ENCODE measurements at places on chromosomes 4 and X.

DNA sequence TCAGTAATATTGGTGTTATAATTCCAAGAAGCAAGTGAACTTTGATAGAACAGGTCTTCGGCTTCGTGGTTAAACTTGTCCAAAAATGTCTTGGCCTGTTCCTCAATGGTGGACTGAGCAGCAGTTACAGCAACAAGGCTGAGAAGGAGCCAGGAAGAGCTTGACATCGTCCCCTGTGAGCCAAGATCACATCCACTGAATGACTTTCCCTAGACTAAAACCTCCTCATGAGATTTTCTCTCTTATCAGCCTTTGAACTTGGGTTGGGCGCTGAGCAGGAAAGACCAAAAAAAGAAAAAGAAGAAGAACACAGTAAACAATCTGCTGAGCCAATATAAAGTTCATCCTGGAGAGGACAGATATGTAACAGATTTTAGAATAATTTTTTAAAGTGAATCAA lies at the start of gene ACE2:
ACE2 (minus strand) TSS at position 216 of the 400 bp plus-strand sequence; CDS start at position 167, 49 bp downstream.
- no peak for DNase-seq

DNA sequence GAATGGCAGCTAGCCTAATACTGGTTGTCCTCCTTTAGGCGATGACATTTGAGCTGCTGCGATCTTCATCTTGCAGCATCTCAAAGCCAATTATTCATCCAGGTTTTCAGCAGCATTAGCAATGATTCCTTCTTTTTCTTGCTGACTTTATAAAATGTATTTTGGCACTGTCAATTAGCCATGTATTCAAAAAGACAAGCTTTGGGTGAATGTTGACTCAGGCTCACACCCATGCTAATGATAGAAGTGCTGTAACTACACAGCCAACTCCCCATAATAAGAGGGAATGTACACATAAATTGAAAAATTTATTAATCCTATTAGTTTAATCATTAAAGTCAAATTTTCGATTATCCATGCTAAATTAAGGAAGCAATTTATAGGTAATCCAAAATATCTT lies 24.3 kb upstream of the NPNT start:
- no peak for DNase-seq

- DNase-seq = no peak
These were observed 254.6 kb upstream of the EPHA5 start for GRCh38 chr4:65924843-65925242.

DNA sequence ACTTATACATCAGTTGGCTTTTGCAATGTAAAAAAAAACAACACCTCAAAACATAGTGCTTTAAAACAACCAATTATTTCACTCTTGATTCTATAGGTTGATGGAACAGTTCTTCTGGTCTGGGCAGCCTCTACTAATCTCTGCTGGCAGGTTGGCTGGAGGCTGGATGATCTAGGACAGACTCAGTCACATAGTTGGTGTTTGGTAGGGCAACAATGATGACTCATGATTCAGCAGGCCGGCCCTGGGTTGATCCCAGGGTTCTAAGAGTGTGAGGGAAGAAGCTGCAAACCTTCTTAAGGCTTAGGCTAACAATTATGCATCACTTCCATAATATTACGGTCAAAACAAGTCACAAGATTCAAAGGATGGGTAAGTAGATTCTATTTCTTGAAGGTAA lies 558.2 kb downstream of the ZNF674 start:
- no peak for DNase-seq

DNA sequence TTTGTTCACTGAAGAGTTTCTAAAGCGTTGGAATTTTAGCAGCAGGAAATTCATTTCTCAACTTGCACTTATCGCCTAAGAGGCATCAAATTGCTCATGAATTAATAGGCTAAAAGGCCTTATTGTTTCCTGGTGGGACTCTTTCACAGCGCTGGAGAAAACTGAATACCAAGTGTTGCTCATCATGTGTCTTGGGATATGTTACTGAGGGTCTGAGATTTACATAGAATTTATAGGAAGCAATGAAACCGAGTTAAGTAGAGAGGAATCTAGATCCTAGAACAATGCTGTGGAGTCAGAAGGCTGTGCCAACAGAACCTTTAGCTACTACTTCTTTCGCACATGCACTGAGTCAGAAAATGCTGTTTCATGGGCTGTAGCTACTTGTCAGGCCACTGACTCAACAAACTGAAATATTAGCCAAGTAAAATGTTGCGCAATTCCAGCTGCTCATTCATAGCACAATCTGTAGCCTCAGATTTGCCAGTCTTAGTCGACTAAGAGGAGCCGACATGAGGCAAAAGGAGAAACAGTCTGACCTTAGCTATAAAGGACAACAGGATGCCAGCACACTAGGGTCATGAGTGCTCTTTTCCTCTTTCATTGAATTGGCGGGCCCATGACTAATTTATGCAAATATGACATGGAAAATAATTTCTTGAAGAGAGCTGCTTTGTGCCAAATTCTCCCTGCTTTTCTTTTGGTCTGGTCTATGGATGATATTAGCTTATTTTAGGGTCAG lies 35.9 kb upstream of the CXCL8 start:
- no peak for DNase-seq

DNA sequence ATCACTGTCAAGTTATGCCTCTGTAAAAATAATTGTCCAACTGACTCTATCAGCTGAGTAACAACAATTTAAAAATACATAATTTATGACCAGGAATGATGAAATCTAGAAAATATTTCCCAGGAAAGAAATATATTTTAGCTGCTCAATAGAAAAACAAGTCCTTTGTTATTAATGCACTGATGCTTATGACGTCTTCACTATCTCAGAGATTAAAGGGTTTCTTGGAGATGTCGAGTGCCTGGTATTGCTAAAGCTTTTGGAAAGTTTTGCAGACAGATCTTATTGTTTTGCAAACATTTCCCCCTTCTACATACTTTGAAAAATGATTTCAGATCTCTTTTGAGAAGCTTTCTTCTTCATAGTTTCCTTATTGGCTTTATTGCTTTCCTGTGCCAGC lies 154.6 kb upstream of the RPS6KA3 start:
- no peak for DNase-seq

DNA sequence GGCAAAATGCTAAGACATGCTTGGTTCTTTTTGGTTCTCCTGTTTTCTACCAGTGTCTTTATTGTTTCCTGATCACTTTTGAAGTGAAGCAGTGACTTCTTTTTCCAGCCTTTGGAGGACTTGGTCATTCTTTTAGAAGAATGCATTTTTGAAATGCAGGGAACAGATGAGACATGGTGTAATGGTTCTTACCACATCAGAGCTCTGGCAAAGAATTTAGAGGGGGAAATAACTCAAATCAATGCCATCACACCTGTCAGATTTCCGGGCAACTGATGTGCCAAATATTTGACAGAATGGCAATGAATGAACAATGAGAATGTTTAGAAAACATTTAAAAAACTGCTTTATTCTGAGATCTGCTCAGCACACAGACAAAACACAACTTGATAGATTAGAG lies 519.6 kb downstream of the IQCM start:
- DNase-seq = no peak

GRCh38 chr4:156830351-156830750 lies 141.2 kb downstream of the PDGFC start:
- no peak for DNase-seq

DNA sequence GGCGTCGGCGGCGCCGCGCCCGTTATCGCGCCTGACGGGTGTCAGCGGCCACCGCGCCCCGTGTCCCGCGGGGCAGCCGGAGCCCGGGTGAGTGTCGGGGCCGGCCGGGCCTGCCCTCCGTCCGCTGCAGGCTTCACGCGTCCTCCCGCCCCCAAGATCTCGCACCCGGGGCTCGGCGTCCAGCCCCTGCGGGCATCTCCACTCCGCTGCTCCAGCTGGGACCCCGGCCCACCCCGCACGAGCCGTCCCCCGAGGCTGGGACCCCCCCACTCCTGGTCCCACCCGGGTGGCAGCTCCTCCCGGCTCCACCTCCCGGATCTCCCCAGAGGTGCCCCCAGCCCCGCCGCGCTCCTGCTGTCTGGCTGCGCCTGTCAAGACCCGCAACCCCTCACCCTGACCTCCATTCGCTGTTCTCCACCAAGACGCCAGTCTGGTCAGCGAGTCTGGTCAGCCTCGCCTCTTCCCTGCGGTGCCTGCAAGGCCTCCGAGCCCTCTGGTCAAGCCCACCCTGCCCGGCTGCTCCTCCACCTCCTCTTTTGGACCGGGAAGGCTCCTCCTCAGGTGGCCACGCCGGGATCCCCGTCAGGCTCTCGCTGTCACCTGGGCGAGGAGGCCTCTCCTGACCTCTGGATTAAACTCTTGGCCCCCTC lies 66.0 kb upstream of the NKX1-1 start:
- DNase-seq = no peak

GRCh38 chr4:117326091-117326490 lies 240.7 kb upstream of the TRAM1L1 start:
- no peak for DNase-seq

GRCh38 chr4:78621395-78621794 lies 69.8 kb downstream of the ANXA3 start:
- no peak for DNase-seq

GRCh38 chr4:72208421-72209075 lies 176.7 kb downstream of the NPFFR2 start:
- no peak for DNase-seq

DNA sequence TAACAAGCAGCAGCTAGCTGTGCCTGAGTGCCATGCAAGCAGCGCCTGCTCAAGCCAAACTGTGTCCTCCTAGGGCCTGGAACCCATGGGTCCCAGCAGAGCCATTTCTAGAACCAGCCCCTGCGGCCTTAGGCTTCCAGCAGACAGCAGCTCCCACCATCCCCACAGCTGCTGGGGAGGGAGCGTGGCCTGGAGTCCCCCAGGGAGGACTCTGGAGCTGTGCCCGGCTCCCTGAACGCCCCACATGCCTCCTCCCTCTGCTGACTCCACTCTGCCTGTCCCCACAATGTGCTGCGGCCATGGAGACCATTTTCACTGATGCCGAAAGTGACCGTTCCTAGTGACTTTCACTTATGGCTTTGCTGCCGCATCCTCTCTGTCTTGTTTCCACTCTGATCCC lies 45.9 kb downstream of the GAK start:
- DNase-seq = no peak

DNA sequence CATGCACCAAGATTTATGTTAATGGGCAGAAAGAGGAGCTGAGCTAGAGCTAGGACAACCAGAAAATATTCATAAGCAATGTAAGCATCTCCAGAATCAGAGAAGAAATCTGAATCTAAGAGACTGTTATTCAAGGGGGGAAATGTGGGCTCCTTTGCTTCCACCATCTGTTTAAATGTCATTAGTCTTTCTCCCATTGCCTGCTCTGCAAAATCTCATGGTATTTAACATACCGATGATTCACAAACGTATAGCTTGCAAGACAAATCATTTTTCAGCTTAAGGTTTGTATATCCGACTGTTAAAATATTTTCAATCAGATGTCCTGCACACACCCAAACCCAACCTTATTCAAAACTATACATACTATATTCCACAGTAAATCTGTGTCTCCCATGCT lies 133.4 kb upstream of the TACR3 start:
- DNase-seq = no peak

- DNase-seq = no peak
These were observed 59.5 kb downstream of the CEP135 start for GRCh38 chr4:56008206-56008605.

DNA sequence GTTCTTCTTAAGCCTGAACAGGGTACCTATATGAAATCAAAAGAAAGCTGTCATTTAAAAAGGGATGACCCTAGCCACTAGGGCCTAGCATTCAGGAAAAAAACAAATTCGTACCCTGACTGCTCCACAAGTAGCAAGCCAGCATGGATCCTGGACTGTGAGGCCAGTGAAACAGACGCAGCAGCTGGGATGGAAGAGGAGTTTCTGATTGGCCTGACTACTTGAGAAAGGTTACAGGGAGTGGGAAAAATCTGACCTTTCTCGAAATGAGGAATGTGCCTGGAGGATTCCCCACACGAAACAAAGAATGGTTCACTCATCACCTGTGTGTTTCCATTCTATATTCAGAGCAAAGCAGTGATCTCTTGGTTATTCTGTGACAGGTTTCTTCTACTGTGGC lies 87.6 kb upstream of the JADE1 start:
- no peak for DNase-seq

GRCh38 chr4:53963336-53963735 lies 101.1 kb downstream of the CHIC2 start:
- DNase-seq = no peak

- DNase-seq = no peak
These were observed 27.8 kb downstream of the SMS start for GRCh38 chrX:21968333-21968732.

GRCh38 chr4:116925900-116926457 lies 159.4 kb downstream of the TRAM1L1 start:
- no peak for DNase-seq

DNA sequence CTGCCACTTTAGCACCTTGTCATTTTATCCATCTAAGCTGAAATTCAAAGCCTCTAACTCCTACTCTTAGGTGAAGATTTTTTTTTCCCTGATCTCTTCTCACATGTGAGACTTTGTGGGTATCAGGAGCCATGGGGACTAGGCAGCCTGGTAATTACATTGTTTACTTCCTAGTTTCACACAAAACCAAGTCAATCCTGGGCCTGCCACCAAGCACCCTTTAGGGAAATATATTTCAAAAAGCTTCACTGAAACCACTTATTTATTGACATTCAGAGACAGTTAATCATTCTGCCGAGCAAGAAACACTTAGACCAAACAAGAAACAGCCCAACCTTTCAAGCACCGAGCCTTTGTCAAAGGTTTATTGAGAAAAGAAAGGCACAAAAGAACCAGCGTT lies 200.0 kb downstream of the RELL1 start:
- DNase-seq = no peak

DNA sequence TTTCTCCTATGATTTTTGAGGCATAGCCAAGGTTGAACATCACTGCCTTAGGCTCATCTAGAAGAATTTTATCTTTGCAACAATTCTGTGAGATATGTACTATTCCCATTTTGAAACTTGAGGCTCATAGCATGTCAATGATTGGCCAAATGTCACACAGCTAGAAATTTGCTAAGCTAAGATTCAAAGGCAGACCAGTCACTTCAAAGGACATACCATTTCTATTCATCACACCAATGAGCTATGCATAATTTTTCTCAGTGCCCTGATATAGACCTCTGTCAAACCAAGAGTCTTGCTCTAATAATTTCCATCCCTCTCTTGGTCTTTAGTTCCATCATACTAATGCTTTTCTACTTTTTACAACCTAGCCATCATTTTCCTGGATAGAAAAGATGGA lies 27.6 kb upstream of the SERTM2 start:
- DNase-seq = no peak

DNA sequence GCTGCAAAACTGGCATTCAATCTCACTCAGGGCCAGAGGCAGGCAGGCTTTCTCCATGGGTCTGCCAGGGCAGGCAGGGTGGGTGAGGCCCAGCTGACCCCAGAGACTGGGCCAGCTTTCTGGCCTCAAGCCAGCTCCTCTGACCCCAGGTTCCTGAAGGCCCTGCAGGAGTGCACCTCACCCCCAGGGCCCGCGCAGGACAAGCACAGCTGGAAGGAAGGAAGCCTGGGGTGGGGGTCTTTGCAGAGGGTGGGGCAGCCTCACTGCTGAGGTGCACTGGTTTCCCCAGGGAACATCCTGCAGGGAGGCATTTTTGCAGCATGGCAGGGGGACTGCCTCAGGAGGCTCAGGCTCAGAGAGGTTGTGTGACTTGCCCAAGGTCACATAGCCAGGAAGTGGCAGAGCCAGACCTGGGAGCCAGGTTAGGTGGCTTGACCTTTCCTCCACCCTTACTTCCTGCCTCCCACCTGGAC lies 31.5 kb upstream of the AFAP1 start:
- no peak for DNase-seq

- DNase-seq = no peak
These were observed 1624.7 kb downstream of the ARAP2 start for GRCh38 chr4:34619531-34620162.

GRCh38 chr4:36351082-36351666 lies 69.8 kb downstream of the DTHD1 start:
- peak; percentile 53 for DNase-seq

- DNase-seq = no peak
These were observed 368.9 kb upstream of the CTSO start for GRCh38 chr4:156322592-156322991.

GRCh38 chr4:16466581-16466980 lies 240.3 kb upstream of the TAPT1 start:
- DNase-seq = no peak
